Lower lobe of right lung (tissue), 2 donors: ENCODE measurements at places on chromosomes 2 and 18. TPM values are rescaled to one million over a fixed set of nuclear protein-coding genes. Genes with fewer than 3 reads are reported as not detected.

Gene SLC8A1
- total RNA-seq: 58.5 TPM

Gene CYP20A1
- 35.9 TPM for total RNA-seq

Gene ZDBF2
- 8.1 TPM for total RNA-seq

Gene ILKAP
- 43.4 TPM for total RNA-seq

Gene GPR45
- not detected for total RNA-seq

Gene ADRA2B
- 0.32 TPM for total RNA-seq

Gene IL1R2
- 23.3 TPM for total RNA-seq

Gene SETBP1
- total RNA-seq: 25.8 TPM

Gene PLEK
- 42.1 TPM for total RNA-seq

Gene RAX
- total RNA-seq: not detected

Gene UBXN2A
- 14.1 TPM for total RNA-seq

Gene ITPRIPL1
- total RNA-seq: 1.9 TPM

Gene MYOM1
- 5.0 TPM for total RNA-seq

Gene COL3A1
- total RNA-seq: 187 TPM

Gene SGPP2
- 23.9 TPM for total RNA-seq
